Astrocyte of the cerebellum (primary cell): ENCODE measurements at places on chromosomes 16 and 17.

- DNase-seq = no peak
Measured at GRCh38 chr17:37180376-37180775, 195.4 kb upstream of the C17orf78 start.

- no peak for DNase-seq
Measured at GRCh38 chr16:1010251-1010650, 28.7 kb downstream of the SOX8 start.

DNA sequence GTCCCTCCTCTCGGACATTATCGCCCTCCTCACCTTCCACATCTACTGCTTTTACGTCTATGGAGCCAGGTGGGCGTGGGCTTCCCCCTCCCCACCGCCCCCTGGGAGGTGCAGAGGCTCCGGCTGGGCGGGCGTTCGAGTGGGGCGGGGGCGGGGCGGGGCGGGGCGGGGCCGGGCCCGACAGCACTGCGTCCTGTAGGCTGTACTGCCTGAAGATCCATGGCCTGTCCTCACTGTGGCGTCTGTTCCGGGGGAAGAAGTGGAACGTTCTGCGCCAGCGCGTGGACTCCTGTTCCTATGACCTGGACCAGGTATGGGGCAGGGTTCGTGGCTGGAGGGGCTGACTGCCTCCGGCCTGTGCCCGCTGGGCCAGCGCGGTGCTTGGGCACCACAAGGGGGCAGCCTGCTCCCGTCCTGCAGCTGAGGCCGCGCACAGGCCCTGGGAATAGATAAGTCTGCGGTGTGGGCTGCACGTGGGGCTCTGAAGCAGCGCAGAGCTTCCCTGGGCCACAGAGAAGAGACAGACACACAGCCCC lies 9.2 kb downstream of the PIGQ start:
- no peak for DNase-seq

DNA sequence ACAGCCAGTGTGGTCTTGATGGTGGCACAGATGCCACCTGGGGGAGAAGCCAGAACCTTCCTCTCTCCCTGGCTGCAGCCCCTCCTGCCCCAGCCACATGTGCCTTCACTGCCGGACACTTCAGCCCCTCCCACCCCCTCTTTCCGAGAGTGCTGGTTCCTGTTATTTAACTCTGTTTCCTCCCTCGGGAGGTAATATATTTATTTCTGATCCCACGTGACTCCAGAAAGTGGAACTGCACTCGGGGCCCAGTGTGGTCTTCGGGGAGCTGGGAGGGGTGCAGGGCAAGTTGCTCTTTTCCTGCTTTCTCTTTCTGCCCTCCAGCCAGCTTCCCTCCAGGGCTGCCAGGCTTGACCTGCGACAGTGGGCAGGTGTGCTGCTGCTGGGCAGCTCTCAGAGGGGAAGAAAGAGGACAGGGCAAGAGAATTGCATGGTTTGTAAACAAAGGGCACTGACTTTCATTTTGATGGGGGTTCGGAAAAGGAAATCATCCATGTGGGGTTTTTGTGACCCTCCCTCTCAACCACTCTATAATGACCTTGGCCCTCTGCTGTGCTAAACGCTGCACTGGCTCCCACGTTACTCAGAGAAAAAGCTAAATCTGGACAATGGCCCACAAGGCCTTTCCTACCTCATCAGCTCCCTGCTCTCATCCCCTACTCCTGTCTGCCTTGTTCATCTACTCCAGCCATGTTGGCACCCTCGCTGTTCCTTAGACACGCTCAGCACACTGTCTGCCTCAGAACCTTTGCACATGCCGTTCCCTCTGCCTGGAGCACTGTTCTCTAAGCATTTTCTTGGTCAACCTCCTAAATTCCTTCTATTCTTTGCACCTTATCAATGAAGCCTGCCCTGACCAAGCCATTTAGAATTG lies 8.2 kb upstream of the CIITA start:
- DNase-seq = no peak

GRCh38 chr16:24540602-24541210 lies 1.3 kb downstream of the RBBP6 start:
- no peak for DNase-seq

GRCh38 chr17:11816409-11816808 lies 180.9 kb downstream of the ZNF18 start:
- no peak for DNase-seq

DNA sequence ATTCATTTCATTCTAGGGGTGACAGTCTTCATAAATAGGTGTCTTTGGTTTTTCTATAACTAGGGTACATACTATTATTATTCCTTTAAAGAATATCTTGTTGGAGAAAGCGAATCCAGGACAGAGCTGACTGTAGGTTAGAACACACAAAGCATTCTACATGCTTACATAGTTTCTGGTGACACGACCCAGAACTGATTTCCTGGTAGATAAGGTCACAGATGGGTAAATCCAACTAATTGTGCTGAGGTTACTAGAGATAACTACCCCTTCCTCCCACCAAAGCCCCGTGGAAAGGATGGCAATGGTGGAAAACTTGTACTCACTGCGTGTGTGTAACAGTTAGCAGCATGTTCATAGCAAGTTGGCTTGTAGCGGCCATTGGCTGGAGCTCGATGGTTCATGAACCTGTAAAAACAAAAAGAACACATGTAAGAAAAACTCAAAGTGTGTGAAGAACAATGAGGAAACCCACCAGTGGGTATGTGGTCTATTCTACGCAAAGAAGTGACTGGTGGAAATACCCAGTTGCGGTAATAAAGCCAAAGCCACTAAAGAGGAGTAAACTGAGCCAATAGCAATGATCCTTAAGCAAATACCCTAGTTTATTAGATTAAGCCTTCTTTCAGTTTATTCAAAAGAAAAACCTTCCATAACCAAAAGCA lies 7.7 kb downstream of the MMD start:
- no peak for DNase-seq

DNA sequence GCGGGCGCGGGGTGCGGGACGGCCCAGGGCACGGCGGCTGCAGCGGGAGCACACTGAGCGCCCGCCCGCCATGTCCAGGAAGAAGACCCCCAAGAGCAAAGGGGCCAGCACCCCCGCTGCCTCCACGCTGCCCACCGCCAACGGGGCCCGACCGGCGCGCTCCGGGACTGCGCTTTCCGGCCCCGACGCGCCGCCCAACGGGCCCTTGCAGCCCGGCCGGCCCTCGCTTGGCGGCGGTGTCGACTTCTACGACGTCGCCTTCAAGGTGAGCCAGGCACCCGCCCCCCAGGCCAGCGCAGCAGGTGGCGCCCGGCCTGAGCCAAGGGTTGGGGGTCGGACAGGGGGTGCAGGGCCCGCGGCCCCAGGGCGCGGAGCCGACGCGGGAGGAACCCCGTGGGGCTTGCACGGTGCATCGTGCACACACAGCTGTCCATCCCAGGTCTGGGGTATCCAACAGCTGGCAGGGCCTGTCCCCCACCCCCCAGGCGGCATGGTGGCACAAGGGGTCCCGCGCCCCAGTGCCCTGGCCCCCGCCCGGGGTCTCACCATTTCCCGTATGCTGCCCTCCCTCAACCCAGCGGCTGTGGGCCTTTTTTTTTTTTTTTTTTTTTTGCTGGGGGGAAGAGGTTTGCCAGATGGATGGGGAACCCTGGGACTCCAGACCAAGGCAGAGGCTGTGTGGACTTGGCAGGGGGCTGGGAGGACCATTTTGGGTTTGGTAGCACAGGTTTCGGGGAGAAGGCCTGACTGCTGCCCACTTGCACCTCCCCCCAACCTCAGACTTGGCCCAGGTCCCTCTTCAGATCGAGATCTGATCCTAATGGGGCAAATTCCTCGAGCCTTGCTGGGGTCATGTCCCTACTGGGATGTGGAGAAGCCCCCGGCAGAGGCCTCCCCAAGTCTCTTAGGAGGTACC lies 547 bp downstream of the RAB26 start:
- DNase-seq = no peak

GRCh38 chr17:75891022-75891604 lies 5.6 kb downstream of the TRIM65 start:
- no peak for DNase-seq
